ENCODE measurements at places on chromosomes 11 and 22.

DNA sequence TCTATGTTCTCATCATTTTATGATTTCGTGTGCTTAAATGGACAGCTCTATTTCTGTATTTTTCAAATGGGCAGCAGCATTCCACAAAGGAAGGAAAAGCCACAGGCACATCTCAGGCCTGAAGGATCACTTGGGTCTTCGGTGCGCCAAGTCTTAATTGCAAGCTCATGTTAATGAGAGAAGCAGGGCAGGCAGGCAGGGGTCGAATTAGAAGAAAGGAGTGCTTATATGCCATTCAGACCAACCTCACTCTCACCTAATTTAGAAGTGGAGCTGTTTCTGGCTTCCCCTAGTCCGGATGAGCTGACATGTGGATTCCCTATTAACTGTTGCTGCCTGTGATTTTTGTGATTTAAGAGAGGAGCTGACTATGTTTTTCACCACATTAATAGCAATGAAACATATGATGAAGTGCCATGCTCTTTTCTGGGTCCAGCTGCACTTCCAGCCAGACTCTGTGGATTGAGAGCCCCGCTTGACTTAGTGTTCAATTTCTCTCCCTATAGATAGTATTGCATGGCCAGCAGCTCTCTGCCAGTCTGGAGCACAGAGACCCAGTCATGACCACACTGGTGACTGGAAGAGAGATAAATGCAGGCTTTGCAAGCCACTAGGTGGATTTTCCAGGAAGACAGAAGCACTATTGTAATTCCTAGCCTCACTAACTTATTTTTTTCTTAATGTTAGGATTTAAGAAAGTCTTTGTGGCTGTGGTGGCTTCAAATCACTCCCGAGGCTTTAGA, 373.9 kb upstream of the FAT3 start:
- DNase-seq = no peak

DNA sequence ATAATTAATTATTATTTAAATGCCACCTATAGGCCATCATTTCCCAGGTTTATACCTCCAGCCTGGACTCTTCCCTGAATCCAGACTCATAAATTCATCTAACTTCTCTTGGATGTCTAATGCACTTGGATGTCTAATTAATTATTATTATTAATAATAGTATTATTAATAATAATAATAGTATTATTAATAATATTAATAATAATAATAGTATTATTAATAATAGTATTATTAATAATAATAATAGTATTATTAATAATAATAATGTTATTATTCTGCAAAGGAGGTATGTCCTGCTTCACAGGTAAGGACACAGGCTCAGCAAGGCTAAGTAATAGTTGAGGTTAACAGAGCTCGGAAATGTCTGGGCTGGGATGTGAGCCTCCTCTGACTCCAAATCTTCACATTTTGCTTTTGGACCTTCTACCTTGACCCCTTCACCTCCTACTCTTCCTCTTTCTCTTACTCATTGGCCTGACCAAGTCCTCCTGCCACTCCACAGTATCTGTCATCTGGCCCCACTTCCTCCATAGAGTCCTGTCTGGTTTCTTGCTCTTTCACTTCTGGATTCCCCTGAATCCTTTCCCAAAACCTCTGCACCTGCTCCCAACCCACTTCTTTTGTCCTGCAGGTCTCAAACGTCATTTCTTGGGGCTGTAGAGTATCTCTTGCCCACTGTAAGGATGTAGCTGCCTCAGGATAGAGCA, 8.0 kb downstream of the RIBC2 start:
- DNase-seq = no peak

GRCh38 chr11:58444300-58444699, 2.3 kb upstream of the OR5B12 start:
- no peak for DNase-seq

DNA sequence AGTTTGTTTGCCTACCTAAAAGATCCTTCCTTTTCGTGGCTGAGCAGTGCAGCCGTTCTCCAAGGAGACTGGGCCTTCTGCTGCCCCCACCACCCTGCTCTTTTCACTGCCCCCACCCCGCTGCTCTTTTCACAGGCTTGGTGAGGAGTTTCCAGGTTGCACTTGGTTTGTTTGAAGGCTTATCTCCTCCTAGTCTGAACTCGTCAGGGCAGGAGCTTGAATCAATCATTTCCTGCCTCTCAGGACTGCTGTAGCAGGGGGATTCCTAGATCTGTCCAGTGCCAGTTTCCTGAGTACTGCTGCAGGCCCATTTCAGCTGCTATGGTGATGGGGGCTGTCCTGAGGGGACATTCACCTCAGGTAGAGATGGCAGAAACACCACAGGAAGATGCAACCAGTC, 10.0 kb downstream of the MED15 start:
- DNase-seq = no peak

GRCh38 chr22:34800260-34800980, 265.5 kb upstream of the ISX start:
- DNase-seq = no peak

GRCh38 chr22:25057013-25057881, 104.7 kb downstream of the KIAA1671 start:
- DNase-seq = peak; percentile 20
